Activated CD4-positive, alpha-beta T cell treated with anti-CD3 and anti-CD28 coated beads for 36 hours (primary cell): ENCODE measurements at places on chromosomes 3 and 15. TPM values are rescaled to one million over a fixed set of nuclear protein-coding genes. Genes with fewer than 3 reads are reported as not detected.

DNA sequence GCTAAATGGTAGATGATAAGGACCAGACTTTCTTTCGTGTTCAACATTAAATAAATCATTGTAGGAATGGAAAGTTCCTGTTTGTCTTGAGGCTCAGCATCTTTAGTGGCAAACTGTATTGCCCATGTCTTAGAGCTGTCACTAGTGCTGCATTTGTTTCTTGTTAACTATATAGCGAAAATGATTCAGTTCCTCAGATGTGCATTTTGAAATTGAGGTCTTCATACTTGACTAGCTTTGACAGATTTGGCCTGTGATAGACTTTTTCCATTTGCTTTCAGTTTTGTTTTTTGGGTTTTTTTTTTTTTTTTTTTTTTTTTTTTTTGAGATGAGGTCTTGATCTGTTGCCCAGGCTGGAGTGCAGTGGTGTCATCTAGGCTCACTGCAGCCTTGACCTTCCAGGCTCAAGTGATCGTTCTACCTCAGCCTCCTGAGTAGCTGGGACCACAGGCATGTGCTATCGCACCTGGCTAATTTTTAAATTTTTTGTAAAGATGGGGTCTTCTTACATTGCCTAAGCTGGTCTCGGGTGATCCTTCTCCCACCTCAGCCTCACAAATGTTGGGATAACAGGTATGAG lies 9.5 kb upstream of the RPLP1 start:
- DNase-seq: no peak

- no peak for DNase-seq
Measured at GRCh38 chr3:4163011-4163410, 140.2 kb upstream of the SETMAR start.

DNA sequence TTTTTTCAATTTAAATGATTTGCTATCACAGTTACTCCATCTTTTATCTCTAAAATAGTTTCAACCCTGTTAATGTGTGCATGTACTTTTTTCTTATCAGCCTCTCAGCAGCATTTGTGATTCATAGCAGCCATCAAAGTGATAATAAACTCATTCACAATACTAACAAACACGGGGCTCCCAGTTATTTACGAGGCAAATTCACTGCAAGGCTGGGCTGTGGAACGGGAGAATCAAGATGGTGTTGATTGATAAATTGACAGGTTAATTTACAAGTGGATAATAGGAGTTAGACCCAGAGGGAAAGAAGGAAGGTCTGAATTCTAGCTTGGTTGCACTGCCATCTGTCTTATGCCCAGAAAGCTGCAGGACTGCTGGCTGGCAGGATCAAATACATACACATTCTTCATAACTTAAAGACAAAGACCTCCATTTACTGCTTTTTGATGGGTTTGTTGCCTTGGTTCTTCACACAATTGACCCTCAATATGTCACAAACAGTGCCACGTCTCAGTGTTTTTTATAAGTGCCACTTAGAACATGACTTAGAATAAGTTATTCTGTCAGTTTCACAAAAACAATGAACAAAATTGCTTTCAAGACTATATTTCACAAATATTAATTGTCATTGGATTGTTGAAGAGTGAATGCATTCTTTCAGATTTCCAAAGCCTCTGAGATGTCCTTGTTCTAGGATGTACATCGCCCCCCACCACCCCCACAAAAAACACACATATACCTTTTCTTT lies 562.8 kb downstream of the NR2F2 start:
- peak; percentile 5 for DNase-seq

DNA sequence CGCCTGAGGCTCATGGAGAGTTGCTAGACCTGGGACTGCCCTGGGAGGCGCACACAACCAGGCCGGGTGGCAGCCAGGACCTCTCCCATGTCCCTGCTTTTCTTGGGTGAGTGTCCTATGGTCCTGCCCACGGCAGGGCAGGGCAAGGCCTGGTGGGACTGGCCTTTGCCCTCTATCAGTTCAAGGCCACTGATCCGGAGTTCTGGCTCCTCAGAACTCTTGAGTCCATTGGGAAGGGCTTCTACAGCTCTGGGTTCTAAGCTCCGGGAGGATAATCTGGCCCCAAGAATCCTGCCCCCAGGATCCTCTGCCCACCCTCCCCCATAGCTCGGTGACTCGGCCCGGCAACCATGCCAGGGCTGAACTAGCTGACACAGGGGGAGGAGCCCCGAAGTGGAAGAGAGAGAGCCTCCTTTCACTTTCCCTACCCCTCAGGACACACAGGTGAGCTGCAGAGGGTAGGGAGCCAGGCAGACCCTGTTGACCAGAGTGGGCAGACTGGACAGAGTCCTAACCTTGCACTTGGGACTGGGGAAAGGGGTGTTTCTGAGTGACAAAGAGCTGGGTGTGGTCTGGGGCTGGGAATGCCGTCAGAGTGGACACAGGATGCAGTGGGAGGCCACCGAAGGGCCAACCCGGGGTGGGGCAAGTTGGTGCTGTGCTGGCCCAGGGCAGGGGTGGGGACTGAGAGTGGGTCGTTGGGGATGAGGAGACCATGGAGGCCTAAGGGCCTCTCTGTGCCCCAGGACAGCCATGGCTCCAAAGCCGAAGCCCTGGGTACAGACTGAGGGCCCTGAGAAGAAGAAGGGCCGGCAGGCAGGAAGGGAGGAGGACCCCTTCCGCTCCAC lies 664 bp downstream of the PARP3 start:
- peak; percentile 81 for DNase-seq

The IFT80 gene
- total RNA-seq: 18.1 TPM
